Activated CD4-positive, alpha-beta T cell treated with anti-CD3 and anti-CD28 coated beads, Interleukin-2, amount 50 U/mL, for 24 hours (primary cell): ENCODE measurements at places on chromosomes 6 and 20.

DNA sequence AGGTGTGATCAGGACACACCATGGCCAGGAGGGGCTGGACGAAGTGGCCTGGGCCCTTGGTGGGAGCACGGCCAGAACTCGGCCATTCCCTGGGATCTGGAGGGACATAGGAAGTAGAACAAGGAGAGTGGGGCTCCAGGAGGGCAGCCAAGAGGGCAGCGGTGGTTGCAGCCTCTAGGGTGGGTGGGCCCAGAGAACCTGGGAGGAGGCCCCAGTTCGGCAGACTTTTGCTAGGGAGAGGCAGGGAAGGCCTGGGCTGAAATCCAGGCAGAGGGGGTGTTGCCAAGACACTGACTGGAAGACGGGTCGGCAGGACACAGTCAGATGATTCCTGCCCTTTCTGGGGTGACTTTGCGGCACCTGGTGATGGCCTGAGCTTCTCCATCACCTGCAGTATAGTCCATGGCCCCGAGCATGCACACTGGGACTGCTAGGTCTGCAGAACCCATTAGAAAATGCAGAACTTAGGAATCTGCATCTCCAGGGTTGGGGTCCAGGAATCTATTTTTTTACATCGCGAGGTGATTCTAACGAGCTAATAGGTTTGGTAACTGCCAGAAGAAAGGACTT is 224.8 kb downstream of the SYNDIG1 start:
- DNase-seq: no peak

GRCh38 chr6:31769684-31770371 is 7.3 kb downstream of the VWA7 start:
- DNase-seq: peak; percentile 76

GRCh38 chr6:40585223-40585622 is 1.9 kb downstream of the LRFN2 start:
- DNase-seq: no peak

- DNase-seq: no peak
Observed at GRCh38 chr6:37794825-37795224, 24.7 kb upstream of the ZFAND3 start.

GRCh38 chr6:152296648-152297376 is 340.4 kb downstream of the SYNE1 start:
- no peak for DNase-seq

DNA sequence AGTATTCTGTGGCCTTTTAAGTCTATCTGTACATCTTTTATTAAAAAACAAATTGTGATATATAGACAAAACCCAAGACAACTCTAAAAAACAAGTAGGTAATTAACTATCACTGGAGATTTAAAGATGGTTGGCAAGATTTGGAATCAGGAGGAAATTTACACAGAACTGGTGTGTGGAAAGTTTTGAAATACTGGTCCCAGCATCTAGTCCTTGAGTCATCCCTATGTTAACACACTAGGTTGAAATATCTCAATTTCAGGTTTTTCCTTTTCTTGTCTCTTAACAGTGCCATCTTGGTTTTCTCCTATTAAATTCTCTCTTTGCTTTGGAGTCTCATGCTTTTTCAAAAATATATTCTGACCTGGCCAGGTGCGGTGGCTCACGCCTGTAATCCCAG is 27.5 kb downstream of the SASH1 start:
- DNase-seq: no peak

GRCh38 chr6:123925842-123926399 is 122.3 kb downstream of the NKAIN2 start:
- no peak for DNase-seq
